ENCODE measurements at places on chromosomes 2 and 18. TPM values are rescaled to one million over a fixed set of nuclear protein-coding genes. Genes with fewer than 3 reads are reported as not detected.

DNA sequence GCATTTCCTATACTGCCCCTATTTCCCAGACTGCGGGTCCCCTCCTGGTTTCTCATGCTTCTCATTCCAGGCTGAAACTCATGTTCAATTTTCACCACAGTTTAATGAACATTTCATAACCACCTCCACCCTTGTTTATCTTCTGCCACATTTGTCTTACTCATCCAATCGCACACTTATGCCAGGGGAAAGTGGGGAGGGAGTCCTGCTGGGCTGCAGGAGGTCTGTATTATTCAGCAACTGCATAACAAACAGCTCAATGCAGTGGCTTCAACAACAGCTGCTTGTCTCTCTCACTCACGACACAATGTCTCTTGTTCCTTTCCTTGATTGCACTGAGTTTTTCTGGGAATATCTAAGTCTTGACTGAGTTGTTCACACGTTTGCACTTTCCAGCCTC, 106.0 kb downstream of the ZNF519 start:
- no peak for DNase-seq

GRCh38 chr2:179049546-179050311, at the start of gene CCDC141:
TSS of gene CCDC141 (minus strand) at chr2:179050137. CDS start at chr2:179049941, 196 bp downstream.
- DNase-seq: peak; percentile 72

PKP4 gene
- 56.4 TPM for total RNA-seq

DNA sequence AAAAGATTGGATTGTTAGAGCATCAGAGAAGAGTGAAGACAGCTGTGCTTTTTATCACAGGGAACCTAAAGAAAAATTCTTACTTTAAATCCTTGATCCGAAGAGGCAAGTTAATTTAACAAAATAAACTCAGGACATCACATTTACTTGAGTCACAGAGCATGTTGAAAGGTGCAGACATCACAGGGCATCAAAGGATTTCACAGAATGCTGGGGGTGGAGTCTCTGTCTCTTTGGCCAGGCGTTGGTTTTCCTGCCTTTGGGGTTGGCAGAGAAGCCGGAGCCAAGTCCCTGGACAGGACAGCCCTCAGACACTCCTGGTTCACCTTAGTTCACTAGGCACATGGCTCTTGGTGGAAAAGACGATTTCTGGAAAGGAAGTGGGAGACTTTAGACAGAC, 56.3 kb downstream of the SH3RF3 start:
- DNase-seq: peak; percentile 63

SRSF7 gene
- total RNA-seq: 58.4 TPM

DNA sequence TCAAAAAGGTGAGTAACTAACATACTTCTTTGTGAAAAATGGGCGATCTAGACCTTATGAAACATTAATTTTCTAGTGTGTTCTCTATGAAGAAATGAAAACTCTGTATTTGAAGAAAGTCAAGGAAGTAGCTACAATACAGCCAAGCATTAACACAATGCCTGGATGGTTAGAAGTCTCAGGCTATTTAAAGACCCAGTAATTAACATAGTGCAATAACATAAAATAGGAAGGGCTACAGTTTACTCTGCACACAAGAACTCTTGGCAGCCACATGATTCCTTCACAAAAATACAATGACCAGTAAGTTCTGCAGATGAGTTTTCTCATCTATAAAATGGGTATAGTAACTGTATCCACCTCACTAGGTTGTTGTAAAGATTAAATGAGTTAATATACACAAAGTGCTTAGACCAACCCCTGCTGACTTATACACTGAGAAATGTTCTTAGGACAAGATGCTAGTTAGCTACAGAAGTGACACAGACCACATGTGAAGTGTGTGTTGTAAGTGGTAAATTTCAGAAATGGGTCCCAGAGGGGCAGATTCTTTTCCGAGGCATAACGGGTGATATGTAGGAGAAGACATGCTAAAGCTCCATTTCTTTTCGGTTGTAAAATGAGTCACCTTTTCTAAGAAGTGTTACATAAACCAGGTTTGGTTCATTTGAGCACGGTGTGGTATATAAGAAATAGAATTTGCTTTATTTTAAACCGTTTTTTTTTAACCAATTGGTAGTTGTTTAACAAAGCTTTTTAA, 61.8 kb downstream of the CXCR4 start:
- DNase-seq: no peak

SCN7A gene
- 31.2 TPM for total RNA-seq

- DNase-seq: no peak
These were observed 38.1 kb downstream of the AFTPH start for GRCh38 chr2:64562148-64562784.

CIB4 gene
- total RNA-seq: not detected

UPP2 gene
- not detected for total RNA-seq

Data from heart right ventricle (tissue), 16 donors.